EH (cell line): ENCODE measurements at places on chromosomes 5 and 9.
A peak's percentile ranks its signal among the peaks of the same experiment; 100 is the strongest.

GRCh38 chr5:150419630-150420270 is 7.0 kb upstream of the CD74 start:
- no peak for DNase-seq

DNA sequence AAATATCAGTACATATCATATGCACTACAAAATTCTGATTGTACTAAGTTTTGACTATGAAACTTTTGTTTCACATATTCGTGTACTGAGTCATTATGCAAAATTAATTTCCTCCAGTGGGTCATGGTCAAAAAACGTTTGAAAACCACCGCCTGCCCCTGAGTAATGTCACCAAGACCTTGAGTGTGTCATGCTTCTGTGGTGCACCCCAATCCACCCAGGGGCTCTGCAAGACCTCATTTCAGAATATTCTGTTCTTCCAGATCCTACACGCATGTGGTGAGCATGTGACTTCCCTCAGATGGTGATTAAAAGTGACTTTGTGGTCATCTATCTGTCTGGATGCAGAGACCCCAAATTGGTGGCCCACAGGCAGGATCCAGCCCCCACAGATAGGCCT is 31.0 kb downstream of the ABLIM3 start:
- DNase-seq, result peak; percentile 92

DNA sequence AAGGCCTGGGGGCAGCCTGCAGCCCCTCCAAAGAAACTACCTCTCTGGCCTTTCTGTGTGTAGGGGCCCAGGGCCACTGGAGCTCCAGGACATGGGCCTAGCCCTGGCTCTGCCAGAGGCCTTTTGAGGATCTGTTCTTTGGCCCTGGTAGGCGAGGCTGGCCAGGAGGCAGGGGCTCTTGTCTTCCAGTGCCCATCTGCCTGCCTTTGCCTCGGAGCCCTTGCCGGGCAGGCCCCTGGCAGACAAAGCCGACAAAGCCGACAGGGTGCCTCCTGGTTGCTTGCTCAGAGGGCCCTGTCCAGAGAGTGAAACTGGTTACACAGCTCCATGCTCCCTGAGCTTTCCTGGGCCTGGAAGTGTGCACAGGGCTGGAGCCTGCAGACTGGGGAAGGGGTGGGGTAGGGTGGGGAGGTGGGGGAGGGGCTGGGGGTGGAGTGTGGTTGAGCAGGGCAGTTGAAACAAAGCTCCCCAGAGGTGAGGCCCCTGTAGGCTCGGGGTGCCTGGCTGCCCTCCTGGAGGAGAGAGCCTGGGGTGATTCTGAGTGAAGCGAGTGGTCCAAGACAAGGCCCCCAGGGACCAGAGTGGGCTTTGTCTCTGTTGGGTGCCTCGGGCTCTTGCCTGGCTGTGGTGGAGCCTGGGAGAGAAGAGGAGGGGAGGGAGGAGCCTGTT is 29.3 kb downstream of the PTPA start:
- DNase-seq, result peak; percentile 70

GRCh38 chr9:127837346-127837745 is 17.1 kb downstream of the ENG start:
- no peak for DNase-seq

- DNase-seq, result peak; percentile 85
Measured at GRCh38 chr5:143064218-143064641, 294.1 kb downstream of the ARHGAP26 start.

DNA sequence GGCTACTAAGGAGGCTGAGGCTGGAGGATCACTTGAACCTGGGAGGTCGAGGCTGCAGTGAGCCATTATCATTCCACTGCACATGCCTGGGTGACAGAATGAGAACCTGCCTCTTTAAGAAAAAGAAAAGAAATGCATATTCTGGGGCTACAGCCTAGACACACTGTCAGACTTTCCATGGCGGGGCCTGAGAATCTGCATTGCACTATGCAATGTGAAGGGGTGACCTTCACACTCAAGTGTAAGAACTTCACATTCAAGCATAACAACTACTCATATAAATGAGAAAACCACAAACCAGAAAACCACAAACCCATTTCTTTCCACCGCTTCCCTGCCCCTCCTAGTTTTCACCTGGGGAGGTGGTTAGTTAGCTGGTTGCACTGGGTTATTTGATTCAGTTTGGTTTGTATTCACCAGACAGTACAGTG is 18.0 kb upstream of the FBP2 start:
- DNase-seq, result no peak

GRCh38 chr5:56413546-56413945 is 180.4 kb upstream of the ANKRD55 start:
- DNase-seq, result no peak

DNA sequence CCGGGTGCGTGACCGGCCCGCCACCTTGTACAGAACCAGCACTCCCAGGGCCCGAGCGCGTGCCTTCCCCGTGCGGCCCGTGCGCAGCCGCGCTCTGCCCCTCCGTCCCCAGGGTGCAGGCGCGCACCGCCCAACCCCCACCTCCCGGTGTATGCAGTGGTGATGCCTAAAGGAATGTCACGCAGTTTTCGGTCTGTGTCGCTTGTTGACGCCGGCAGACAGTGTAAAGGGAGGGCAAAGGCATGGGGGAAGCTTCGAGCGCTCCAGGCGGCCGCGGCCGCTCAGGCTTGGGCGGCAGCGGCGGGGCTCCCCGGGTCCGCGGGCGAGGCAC is 1.3 kb downstream of the LRRC26 start:
- peak; percentile 6 for DNase-seq

GRCh38 chr5:40402007-40402364 is 277.7 kb upstream of the PTGER4 start:
- DNase-seq, result peak; percentile 93

GRCh38 chr5:9545992-9546851 is at the start of gene SEMA5A:
Gene SEMA5A (minus strand): TSS chr5:9546075. CDS start chr5:9379946, 166,129 bp downstream.
- DNase-seq, result peak; percentile 86

DNA sequence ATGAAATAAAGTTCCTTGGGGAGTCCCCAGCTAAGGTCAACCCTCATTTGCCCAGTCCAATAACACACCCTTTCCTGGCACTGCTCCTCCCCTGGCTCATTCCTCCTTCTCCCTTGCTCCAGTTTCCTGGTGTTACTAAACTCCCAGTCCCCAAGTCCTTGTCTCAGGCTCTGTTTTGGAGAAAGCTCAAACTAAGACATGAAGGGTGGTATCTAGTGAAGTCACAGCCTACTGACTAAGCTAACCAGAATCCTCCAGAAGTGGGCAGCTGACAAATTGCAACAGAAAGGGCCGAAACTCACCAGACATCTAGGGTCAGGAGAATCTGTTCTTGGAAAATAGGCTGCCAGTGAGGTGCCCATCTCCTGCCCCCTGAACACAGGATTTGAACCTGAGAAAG is 118.7 kb upstream of the NEK6 start:
- peak; percentile 64 for DNase-seq

GRCh38 chr5:34970552-34970951 is 41.2 kb downstream of the DNAJC21 start:
- DNase-seq, result no peak
